Thoracic aorta (tissue), 2 donors: ENCODE measurements at places on chromosomes 13 and 19. TPM values are rescaled to one million over a fixed set of nuclear protein-coding genes. Genes with fewer than 3 reads are reported as not detected.

- DNase-seq, result no peak
Observed at GRCh38 chr13:43363156-43363953, 340.0 kb downstream of the DNAJC15 start.

DNA sequence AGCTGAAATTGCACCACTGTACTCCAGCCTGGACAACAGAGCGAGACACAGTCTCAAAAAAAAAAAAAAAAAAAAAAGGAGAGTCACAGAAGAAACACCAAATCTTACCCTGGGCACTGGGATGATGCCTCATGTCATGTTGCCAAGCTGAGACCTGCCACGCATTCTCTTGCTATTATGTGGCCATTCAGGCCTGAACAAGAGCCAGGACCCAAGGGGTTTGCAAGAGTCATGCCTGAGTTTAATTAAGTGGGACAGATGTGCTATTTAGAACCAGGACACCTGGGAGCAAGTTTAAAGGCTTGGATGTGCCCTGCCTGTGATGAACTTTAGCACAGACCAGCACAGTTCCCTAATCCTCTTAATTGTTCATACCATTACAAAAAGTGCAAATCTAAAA, 9.8 kb downstream of the PNMA8A start:
- no peak for DNase-seq

DNA sequence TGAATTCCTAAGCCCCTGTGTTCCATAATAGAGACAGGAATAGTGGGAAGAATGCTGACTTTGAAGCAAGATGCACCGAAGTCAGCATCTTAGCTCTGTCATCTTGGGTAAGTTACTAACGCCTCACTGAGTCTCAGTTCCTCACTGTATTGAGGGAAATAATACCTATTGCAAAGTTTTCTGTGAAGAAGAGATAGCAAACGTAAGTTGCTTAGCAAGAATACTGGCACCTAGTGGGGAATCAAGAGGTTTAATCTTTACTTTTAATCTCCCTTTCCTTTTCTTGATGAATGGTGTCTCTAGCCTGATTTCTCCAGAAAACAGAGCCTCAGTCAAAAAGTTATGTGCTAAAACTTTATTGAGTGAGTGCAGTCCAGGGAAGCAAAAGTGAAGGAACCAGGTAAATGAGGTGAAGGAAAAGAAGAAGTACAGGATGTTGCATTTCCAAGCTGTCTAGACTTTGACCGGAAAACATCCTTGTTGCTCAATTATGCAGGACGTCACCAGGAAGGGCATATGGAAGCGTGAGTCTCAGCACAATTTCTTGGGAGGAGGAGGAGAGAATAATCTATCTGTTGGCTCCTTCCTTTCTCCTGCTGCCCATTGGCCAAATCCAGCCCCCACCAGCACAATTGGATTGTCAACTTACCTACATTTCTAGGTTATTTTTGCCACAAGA, 210.0 kb downstream of the B3GLCT start:
- no peak for DNase-seq

DNA sequence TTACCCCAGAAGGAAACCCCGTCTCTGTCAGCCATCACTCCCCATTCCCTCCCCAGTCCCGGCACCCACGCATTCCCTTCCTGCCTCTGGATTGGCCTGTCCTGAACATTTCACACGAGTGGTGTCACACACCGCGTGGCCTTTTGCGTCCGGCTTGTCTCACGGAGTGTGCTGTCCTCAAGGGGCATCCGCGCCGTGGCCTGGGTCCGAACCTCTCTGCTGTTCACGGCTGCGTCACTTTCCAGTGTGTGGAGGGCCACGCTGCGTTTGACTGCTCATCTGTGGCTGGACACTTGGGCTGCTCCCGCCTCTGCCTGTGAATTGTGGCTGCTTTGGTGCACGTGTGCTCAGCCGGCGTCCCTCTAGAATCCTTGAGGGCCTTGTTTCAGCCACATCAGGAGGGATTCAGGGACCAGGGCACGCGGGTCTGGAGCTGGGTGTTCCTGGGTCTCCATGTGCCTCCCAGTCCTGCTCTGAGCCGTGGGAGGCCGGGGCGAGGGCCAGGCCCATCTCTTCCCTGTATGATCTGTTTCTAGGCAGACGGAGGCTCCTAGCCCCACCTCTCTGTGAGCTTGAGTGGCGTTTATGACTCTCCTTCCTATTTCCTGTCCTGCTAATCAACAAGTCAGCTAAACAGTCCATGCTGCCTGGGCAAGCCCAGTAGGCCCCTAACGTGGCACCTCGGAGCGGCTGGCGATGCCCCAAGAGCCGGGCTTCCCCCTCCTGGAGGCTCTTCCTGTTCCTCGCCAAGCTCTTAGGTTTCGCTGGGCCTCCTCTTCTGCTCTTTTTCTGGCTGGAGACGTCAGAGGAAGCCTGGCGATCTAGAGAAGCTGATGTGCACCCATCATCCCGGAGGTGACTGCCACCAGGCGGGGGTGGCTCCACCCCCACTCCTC, 8.1 kb downstream of the STK11 start:
- DNase-seq, result no peak

GRCh38 chr13:71412231-71412630, 454.8 kb downstream of the DACH1 start:
- no peak for DNase-seq

GRCh38 chr13:106275446-106276032, 259.9 kb downstream of the EFNB2 start:
- no peak for DNase-seq

DNA sequence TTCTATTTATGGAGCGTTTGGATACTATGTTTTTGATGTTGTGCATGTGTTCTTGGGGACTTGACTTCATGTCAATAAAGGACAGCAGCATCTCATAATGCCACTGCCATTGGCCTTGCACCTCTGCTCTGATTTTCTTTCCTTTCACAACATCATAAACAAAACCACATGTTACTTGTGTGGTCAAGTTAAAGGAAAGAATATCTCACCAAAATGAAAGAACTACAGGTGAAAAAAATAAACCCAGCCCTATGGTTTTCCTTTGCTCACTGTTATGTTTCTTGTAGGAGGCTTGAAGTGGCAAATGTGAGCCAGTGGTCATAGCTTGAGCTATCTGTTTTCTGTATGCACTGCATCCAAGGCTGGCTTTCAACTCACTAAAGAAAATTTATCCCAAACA, 240.4 kb downstream of the KCNRG start:
- DNase-seq, result no peak

DNA sequence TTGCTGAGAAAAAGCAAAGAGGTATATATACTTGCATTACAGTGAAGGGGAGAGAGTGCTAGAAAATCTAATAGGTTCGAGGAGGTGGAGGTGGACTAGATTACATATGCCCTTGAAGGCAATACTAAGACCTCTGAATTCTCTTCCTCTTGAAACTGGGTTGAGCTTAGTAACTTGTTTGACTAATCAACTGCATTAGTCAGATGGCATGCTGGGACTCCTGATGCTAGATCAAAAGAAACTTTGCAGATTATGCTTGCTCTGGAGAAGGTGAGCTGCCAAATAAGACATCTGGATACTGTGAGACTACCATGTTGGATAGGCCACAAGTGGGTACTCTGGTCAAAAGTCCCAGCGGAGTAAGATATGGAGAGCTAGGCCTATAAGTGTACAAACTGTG, 331.3 kb downstream of the KLF5 start:
- no peak for DNase-seq

DNA sequence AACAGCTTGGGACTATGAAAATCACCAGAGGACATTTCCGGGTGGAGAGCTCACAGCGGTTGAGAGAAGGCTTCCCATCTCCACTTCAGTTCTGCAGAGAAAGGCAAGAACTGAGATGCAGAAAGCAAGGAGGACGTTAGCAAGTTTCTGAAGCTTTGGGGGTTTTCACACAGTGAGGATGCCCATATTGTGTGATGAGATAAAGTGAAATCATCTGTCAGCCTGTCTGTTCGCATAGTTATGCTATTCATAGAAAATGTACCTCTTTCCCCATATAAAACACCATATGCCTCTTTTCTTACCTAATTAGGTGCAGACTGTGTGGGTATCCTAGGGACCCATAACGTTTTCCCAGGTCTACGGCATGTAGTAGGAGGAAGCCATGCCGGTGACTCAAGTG, 27.5 kb downstream of the ZIC5 start:
- no peak for DNase-seq

DNA sequence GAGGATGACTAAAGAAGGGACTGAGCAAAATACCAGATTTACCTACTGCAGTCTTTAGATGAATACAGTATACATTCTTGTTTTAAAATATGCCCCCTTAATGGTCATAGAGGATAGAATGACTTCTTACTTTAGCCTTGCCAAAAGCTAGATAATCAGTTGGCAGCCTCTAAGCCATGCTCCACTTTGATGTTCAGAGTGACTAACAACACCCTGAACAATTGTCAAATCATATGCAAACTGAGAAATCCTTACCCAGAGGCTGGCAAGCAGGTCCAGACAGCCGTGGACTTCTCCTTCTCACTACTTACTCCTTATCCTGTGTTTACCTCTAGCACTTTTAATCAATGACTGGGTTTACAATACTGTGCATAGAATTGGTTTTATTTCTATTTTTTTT, 23.6 kb upstream of the PHF11 start:
- DNase-seq, result no peak

DNA sequence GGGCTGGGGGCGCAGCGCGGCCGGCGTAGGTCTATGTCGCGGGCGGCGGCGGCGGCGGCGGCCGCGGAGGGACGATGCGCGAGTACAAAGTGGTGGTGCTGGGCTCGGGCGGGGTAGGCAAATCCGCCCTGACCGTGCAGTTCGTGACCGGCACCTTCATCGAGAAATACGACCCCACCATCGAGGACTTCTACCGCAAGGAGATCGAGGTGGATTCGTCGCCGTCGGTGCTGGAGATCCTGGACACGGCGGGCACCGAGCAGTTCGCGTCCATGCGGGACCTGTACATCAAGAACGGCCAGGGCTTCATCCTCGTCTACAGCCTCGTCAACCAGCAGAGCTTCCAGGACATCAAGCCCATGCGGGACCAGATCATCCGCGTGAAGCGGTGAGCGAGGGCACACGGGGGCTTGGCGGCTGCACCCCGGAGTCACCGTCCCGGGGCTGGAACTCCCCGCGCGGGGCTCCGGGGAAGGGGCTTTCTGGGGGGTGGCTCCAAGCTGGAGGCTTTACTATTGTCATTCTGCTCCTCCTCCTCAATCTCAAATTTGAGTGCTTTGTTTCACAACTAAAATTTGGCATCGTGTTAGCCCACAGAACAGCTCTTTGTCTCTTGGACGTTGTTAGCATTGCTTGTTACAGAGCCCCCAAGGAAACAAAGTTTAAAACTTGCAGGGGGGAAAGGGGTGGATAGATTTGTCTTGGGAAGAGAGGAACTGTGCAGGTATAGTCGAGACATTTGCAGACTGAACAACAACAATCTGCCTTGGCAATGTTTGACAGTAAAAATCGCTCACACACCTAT, 630 bp downstream of the RAP2A start:
- no peak for DNase-seq

DNA sequence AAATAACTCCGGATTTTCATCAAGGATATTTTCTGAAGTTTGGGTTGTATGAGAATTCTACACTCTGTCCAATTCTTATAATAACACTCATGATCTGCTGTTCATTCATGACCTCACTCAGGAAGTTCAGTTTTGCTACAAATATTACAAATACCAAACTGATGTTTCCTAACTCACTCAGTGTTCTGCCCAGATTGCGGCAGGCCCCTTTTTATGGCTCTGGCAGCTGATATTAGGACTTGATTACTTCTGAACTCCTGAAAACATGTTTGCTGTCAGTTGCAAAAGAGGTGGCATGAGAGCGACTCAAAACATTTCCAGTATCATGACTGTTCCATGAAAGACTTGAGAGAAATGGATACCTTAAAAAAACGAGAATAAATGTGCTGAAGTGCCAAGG, 188.0 kb downstream of the RGCC start:
- no peak for DNase-seq

GRCh38 chr13:48477191-48477855, 55.6 kb downstream of the RCBTB2 start:
- DNase-seq, result no peak

- DNase-seq, result no peak
Observed at GRCh38 chr19:49447485-49448431, 3.9 kb downstream of the PIH1D1 start.

DNA sequence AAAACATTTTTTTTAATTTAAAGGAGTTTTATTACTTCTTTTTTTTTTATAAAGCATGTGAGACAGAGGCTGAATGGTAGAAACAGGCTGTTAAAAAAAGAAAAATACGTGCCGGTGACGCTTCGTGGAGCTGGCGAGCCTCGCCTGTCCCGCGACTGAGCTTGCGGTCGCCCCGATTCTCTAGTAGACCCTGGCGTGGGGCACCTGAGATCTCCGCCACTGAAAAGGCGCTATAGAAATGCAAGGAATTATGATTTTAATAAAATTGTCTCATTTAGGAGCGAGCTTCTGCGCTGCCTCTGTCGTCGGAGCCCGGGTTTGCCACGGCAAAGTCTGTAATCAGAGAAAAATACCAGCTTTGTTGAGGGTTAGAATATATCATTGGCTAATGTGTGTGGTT, 18.4 kb downstream of the NFIX start:
- DNase-seq, result no peak

DNA sequence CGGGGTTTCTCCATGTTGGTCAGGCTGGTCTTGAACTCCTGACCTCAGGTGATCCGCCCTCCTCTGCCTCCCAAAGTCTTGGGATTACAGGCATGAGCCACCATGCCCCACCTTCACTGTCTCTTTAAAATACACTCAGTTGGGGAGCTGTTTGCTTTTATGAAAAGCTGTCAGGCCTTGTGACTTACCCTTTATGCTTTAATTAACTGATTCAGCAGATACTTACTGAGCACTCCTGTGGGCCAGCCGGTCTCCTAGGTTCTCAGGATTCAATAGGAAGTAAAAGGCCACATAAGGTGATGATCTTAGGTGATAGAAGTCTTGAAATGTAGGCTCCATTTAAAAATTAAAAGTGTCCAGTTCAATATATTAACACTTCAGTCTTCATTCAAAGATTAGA, 7.5 kb downstream of the UBAC2 start:
- DNase-seq, result no peak

GRCh38 chr13:109517517-109517916, 268.9 kb downstream of the IRS2 start:
- DNase-seq, result no peak

KLHL1 gene
- not detected for total RNA-seq

FUT2 gene
- total RNA-seq, result 2.3 TPM

RPS15 gene
- 2,119 TPM for total RNA-seq

GRK1 gene
- total RNA-seq, result not detected
